Prostate gland (tissue), 2 donors: ENCODE measurements at places on chromosomes 7 and 10. TPM values are rescaled to one million over a fixed set of nuclear protein-coding genes. Genes with fewer than 3 reads are reported as not detected.

- no peak for DNase-seq
These were observed 227.4 kb downstream of the GRID1 start for GRCh38 chr10:86139066-86139657.

DNA sequence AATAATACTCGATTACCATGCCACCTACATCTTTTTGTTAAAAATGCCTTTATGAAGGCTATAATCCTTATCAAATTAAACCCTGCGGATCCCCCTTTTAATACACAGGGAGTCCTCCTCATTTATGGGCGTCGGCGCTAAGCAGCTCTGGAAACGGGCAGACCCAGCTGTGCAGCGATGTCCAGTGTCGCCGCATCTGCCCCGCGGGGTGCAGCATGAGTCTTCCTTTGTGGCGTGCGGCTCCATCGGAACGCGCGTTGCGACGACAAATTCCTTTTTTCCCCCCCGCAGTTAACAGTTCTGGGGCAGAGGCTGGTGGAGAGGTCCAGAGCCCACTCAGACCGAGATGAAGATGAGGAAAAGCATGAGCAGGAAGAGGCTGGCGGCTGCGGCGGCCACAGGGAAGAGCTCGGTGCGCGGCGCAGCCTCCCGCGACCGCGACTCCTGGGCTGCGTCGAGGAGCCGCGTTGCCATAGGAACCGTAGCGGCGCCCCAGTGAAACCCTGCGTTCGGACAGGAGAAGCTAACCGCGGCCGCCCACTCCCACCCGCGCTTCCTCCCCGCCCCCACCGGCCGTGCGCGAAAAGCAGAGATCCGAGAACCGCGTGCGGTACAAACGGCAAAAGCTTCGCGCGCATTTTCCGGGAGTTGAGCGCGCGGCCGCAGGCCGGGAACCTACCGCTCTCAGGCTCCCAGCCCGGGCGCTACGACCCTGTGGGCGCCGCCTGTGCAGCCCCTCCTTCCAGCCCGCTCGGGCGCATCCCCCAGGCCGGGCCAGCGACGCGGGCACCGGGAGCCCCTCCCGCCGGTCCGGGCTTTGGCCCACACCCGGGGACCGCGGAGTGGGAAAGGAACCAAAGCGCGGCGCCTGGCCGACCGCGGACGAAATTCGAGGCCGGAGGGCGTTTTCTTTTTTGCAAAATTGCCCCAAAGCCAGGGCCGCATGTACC is 130.6 kb downstream of the SPAG6 start:
- DNase-seq = no peak

DNA sequence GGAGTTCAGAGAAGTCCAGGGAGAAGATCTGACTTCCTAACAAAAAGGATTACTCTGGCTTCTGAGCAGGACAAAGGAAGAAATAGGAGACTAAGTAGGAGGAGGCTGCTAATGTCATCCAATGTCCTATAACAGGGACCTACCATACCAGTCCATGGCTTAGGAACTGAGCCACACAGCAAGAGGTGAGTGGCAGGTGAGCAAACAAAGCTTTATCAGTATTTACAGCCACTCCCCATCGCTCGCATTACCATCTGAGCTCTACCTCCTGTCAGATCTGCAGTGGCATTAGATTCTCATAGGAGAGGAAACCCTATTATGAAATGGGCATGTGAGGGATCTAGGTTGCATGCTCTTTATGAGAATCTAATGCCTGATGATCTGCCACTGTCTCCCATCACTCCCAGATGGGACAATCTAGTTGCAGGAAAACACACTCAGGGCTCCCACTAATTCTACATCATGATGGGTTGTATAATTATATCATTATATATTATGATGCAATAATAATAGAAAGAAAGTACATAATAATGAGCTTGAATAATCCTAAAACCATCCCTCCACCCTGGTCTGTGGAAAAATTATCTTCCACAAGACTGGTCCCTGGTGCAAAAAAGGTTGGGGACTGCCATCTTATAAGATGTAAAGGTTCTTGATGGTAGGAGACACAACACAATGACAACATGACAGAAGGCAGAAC is 487.4 kb downstream of the PLXDC2 start:
- DNase-seq = no peak

- DNase-seq = no peak
These were observed 731.4 kb upstream of the POT1 start for GRCh38 chr7:125661006-125661405.

Gene GIMAP1
- total RNA-seq = 4.2 TPM

- no peak for DNase-seq
These were observed 2.1 kb upstream of the RAPGEF5 start for GRCh38 chr7:22358820-22359697.
